ENCODE measurements at places on chromosomes 2 and 18. TPM values are rescaled to one million over a fixed set of nuclear protein-coding genes. Genes with fewer than 3 reads are reported as not detected.

The TCF4 gene
- 127 TPM for total RNA-seq

The FBLN7 gene
- total RNA-seq = under 0.01 TPM

The LYPD6B gene
- total RNA-seq = 0.81 TPM

The MYO3B gene
- under 0.01 TPM for total RNA-seq

The ZAP70 gene
- total RNA-seq = 19.1 TPM

The CNNM3 gene
- total RNA-seq = 34.5 TPM

All from hematopoietic multipotent progenitor cell (in vitro differentiated cells).